ENCODE measurements at places on chromosomes 3 and 15.
A peak's percentile ranks its signal among the peaks of the same experiment; 100 is the strongest.

- DNase-seq = no peak
Measured at GRCh38 chr3:127820826-127821313, 1.4 kb downstream of the MGLL start.

GRCh38 chr3:136387031-136387430, 136.9 kb downstream of the PCCB start:
- DNase-seq = no peak

DNA sequence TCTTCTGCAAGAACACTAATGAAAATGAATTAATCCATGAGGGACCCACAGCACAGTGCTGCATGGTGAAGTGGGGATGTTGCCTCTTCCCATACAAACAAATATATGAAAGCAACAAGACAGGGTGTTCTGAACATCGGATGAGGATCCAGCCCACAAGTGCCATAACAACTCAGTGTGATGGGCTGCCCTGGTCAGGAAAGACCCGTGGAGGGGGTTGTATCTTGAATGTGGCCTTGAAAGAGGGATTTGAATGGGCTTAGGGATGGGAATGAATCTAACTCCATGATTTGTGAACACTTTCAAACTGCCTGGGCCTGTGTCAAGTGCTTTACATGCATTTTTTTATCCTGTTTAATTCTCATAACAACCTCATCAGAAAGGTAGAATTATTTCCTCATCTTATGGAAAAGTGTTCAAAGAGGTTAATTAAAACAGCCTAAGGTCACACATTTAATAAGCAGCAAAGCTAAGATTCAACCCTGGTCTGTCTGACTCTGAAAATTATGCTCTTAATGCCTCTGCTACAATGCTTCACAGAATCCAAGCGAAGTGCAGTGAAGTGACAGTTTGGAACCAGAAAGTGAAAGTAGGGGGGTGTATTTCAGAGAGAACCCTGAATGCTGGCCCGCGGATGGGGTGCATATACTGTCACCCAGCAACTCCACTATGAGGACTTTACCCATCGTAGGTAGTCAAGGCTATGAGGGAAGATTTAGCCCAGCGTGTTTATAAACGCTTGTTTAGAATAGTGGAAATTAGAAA, 65.6 kb upstream of the HEG1 start:
- no peak for DNase-seq

DNA sequence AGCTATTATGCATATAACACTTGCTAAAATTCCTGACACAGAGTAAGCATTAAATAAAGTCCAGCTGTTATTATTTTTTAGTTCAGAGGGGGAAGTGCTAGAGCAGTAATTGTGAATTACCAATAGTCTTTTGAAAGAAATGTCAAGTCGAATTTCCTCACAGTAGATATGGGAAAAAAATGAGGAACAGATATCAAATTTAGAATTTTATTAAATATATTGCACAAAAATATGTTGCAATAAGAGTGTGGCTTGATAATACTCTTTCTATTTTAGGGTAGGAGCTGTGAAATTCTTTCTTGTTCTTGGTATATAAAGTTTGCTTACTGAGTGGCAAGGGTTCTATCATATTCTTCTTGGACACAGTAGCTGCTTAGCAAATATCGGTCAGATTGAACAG, 181.3 kb downstream of the NFKBIZ start:
- no peak for DNase-seq

- no peak for DNase-seq
Measured at GRCh38 chr3:53250881-53251605, 4.8 kb downstream of the TKT start.

- DNase-seq = no peak
Measured at GRCh38 chr3:31895471-31895870, 85.6 kb downstream of the OSBPL10 start.

DNA sequence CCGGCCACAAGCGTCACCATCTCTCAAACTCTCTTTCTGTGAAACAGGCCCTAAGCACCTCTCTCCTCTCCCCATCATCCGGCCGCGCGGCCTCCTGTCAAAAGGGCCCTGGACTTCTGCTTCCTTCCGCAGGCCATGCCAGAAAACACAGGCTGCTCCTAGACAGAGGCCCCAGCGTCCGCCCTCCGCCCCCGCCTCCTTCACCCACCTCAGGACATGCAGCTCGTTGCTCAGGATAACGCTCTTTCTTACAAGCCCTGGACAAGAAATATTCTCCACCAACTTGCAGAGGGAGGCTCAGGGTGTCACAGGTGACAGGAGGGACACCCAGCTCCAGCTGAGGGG, 212.0 kb downstream of the XXYLT1 start:
- no peak for DNase-seq

DNA sequence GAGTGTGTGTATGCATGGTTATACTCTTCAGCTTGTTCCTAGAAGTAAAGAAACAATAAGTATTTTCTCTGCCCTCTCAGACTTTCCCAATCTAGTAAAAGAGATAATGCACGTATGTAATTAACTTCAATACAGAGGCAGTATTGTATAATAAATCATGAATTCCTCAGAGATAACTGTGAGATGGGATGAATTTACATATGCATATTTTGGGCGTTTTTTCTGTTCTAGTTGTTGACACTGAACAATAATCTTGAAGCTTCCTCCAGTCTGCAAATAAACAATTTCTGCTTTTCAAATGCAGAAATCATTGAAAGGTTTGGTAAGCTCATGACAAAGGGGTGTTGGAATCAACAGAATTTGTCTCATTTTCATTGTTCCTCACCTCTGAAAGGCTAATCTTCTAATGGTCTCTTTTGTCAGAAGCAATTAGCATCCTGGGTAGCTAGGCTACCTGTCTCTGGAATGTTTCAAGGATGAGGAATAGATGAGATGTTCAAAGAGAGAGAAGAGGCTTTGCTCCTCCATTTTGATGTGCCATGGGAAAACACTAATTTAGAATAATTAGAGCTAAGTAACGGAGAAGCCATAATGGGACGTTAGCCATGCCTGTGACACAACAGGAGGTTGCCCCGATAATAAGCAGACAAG, 43.3 kb upstream of the SIAH2 start:
- no peak for DNase-seq

DNA sequence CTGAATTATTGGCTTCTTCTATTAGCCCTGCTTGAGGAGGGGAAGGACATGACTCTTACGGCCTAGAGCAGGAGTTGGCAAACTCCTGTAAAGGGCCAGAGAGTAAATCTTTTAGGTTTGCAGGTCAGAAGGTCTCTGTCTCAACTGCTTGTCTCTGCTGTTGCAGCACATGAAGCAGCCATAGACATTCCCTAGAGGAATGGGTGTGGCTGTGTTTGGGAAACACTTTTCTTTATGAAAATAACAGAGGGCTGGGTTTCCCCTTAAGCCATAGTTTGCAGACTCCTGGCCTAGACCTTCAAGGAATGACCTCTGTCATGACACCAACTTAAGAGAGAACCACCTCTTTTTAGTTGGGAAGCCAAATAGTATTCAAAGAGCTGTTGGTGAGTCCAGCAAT, 10.3 kb downstream of the TRAK1 start:
- no peak for DNase-seq

GRCh38 chr15:70880781-70881180, 11.5 kb downstream of the THAP10 start:
- DNase-seq = no peak

DNA sequence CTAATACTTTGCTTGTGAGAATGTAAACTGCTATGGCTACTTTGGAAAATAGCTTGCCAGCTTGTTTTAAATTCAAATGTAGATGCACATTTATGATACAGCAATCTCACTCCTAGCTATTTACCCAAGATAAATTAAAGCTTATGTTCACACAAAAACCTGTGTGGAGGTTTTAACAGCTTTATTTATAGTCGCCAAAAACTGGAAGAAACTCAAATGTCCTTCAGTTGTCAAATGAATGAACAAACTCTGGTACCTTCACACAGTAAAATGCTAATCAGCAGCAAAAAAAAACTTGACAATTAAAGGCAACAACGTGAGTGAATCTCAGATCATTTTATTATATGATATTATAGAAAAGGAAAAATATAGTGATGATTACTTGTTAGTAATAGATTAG, 248.6 kb upstream of the NECTIN3 start:
- DNase-seq = no peak

GRCh38 chr3:197749315-197749600, 425 bp upstream of the FYTTD1 start:
- no peak for DNase-seq

DNA sequence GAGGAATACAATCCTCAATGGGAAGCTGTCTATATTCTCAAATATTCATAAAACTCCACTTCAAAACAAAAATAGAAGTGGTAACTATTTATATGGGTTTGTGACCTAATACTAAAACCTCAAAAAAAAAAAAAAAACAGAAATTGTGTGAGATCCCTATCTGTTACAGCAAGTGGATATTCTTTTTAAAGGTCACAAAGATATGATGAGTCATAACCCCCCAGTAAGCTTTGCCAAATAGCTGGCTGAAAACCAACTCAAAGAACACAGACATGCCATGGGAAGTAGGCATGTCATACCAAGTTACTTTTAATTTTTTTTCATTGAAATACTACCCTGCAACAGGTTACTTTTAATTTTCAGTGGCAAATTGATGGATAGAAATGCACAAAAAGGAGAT, 62.5 kb downstream of the CBLB start:
- no peak for DNase-seq

DNA sequence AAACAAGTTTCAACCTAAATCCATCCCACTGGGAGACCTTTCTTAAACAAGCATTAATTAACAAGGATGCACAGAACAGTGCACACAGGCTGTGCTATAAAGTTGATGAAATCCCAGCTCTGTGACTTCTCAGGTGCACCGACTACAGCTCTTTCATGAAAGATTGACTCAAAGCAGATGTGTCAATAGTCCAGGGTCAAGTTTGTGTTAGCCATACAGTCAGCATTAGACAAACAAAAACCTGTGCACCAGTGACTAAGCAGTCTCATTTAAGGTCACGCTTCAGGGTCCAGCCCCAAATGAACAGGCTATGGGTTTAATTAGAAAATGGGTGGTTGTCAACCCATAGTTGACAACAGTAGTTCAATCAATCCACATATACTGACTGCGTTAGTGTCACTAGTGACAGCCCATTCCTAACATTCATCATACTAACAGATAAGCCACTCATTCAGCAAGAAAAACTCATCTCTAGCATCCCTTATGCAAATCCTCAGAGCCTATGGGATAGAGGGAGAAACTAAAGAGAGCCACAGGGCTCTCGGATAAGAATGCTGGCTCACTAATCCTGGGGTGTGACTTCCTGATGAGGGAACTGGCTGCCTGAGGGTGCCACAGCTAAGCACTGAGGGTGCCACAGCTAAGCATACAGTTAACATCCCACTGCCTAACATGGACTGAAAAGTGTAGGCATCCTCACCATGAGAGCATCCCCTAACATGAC, 84.1 kb downstream of the WNT5A start:
- no peak for DNase-seq

DNA sequence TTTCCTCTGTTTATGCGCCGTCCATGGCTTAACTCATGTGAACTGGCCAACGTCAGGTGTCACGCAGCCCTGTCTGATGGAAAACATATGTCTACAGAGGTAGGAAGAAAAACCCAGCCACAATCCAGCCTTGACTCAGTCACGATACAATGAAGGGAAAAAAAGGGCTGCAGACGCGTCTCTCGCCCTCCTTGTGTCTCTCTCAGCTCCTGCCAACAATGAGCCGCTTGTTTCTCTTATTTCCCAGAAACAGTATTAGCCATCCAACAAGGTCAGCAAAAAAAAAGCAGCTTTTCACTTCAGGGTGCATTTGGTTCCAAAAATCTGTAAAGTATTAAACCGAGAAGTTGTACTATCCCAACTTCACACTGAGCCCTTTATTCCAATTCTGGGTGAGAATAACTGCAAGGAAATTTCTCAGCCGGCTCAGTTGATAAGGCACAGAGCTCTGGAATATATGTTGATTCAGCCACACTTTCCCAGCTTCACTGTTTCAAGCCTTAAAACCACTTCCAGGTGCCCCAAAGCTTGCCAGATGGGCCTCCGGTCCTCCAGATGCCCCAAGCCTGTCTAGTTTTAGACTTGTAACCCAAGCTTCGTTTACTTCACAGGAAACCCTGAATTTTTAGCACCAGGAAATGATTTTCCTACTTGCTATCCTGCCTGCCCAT, 79.4 kb downstream of the TM4SF4 start:
- DNase-seq = peak; percentile 98

- DNase-seq = no peak
Measured at GRCh38 chr3:66302288-66302687, 81.5 kb downstream of the SLC25A26 start.

DNA sequence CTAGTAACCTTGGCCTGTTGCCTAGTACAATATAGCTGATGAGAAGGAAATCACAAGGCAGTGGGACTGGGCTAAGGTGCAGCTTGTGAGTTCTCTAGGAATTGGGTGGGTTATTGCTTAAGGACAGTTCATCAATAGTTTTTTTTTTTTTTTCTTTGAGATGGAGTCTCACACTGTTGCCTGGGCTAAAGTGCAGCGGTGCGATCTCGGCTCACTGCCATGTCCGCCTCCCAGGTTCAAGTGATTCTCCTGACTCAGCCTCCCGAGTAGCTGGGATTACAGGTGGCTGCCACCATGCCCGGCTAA, 11.5 kb downstream of the ACKR2 start:
- no peak for DNase-seq

GRCh38 chr3:150059729-150060128, 89.0 kb upstream of the PFN2 start:
- DNase-seq = no peak

- no peak for DNase-seq
Measured at GRCh38 chr3:66350601-66351000, 129.8 kb downstream of the SLC25A26 start.

- DNase-seq = no peak
Measured at GRCh38 chr15:45331972-45332371, 46.4 kb downstream of the GATM start.

GRCh38 chr15:23467110-23467600, 20.1 kb upstream of the GOLGA6L2 start:
- peak; percentile 6 for DNase-seq

DNA sequence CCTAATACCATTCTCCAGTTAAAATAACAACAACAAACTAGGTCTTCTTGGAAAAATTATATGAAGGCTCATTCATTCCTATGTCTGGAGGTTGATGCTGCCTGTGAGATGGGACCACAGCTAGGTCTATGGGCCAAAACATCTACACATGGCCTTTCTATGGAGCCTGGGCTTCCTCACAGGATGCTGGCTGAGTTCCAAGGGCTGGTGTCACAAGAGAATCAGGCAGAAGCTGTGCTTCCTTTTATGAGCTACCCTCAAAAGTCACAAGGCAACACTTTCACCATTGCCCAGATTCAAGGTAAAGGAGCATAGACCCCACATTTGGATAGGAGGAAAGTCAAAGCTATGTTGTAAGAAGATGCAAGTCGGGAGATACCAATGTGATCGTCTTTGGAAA, 4.6 kb upstream of the RTP2 start:
- no peak for DNase-seq
